ENCODE measurements at places on chromosomes 2 and 18.

DNA sequence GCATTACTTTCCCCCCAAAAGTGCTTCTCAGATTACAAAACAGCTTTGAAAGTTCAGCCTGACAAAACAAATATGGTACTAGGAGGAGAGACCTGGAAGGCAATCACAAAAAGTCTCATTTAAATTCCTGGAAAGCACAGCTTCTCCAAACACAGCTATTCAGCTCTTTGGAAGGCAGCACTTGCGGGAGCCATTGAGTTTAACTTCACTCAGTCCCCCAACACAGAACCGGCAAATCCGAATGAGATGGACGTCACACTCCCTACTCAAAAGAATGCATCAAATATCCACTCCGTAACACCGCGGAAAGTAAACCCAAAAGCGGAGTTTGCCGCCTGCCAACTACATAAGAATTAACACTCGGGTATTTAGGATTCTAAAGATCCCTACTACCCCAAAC, 638 bp downstream of the ST6GAL2 start:
- no peak for DNase-seq

DNA sequence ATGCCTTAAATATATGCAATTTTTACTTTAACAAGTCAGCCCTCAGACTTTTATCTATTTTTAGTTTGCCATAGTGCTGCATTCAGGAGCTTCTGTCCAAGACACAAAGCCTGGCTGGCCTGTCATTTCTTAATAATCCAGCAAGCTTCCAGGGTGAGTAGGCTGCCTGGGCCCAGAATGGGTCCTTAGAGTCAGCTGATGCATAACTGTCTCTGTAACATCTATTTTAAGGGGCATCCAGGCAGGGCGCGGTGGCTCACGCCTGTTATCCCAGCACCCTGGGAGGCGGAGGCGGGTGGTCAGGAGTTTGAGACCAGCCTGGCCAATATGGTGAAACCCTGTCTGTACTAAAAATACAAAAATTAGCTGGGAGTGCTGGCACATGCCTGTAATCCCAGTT, 11.8 kb upstream of the GNLY start:
- no peak for DNase-seq

DNA sequence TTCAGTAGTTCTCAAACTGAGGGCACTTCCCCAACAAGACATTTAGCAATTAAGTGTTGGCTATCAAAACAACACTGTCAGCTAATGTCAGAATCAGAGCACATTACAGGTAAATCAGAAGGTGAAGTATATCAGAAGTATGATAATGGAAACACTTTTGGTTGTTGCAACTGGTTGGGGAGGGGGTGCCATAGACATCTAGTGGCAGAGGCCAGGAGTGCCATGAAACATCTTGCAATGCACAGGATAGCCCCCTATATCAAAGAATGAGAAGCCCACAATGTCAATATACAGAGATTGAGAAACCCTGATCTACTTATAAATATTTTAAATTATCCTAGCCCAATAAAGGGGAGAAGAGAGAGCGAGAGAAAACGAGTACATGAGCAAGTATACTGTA, 4.9 kb upstream of the XPO1 start:
- DNase-seq, result no peak

GRCh38 chr2:165196411-165196810, 7.4 kb downstream of the SCN3A start:
- DNase-seq, result no peak

GRCh38 chr18:7066965-7067555, 50.5 kb downstream of the LAMA1 start:
- no peak for DNase-seq

GRCh38 chr2:74333175-74333574, 10.0 kb downstream of the SLC4A5 start:
- DNase-seq, result peak; percentile 66

GRCh38 chr2:26462511-26463243, 15.2 kb downstream of the OTOF start:
- peak; percentile 77 for DNase-seq

DNA sequence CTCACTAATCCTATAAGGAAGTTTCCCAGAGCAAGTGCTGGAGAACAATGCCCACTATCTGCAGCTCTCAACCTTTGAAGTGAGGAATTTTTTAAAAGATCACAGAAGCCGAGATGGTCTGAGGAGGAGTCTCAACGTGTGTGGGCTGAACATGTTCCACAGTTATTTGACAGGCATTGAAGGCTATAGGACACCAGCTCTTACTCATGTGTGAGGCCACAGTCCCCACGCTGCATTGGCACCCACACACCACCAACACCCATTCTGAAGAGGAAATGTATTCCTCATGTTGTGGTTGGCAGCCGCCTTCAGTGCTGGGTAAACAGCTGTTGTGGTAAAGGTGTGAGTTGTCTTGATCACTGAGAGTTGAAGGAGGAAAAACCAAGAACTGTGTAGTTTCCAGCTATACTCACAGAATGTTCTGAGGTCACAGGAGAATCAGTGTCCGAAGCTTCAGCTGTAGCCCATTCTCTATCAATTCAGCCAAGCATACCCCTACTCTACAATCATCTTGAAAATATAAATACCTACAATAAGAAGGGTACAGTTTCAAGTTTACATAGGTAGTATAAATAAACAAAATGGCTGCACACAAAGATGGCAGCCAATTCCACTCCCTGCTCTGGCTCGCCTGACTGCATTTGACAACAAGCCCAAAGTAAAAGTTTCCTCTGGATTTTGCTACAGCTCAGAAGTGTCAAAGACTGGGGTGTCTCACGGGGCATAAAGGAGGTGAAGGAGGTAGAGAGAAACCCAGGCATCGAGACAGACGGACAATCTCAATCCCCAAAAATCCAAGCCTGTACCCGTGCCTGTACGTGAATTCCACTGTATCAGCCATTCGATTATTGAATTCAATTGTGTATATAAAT, 12.1 kb downstream of the CD226 start:
- DNase-seq, result peak; percentile 24

- DNase-seq, result peak; percentile 36
Measured at GRCh38 chr18:40851014-40851429, 1104.0 kb upstream of the PIK3C3 start.

GRCh38 chr2:73985308-73986084, 786 bp downstream of the TET3 start:
- peak; percentile 38 for DNase-seq

DNA sequence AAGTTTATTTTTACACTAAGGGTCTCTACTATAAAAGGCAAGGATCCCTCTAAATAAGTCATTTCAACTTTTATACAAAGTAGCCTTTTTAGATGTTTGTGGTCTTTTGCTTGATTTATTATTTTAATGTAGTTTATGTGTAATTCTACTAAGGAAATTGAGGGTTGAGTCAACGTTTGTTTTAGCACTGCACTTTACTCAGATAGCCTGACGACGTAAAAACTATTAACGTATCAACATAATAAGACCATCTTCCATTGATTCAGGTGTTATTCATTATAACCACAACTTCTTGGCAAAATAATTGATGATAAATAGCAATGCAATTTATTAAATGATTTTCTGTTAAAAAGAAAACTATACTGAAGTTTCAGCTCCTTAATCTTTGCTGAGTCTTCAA, 1103.6 kb upstream of the ACVR2A start:
- DNase-seq, result no peak

DNA sequence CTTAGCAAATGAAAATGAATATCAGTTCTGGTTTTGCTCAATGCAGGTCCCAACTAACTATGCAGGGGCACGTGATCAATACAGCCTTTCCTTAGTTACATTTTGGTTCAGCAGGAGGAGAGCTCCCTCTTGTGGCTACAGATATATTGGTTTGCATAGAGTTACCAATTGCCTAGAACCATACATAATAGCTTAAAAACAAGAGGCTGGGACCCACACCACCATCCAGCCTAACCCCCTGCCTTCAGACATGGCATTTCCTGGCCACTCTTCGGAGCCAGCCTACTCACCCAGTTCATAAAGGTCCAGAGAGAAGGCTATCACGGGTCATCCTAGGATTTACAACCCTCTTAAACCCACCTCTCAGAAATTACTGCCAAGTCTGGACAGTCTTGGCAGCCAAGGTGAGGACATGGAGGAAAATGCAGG, 10.5 kb downstream of the CCDC93 start:
- peak; percentile 91 for DNase-seq

- no peak for DNase-seq
Measured at GRCh38 chr18:55365342-55365741, 222.7 kb downstream of the TCF4 start.

DNA sequence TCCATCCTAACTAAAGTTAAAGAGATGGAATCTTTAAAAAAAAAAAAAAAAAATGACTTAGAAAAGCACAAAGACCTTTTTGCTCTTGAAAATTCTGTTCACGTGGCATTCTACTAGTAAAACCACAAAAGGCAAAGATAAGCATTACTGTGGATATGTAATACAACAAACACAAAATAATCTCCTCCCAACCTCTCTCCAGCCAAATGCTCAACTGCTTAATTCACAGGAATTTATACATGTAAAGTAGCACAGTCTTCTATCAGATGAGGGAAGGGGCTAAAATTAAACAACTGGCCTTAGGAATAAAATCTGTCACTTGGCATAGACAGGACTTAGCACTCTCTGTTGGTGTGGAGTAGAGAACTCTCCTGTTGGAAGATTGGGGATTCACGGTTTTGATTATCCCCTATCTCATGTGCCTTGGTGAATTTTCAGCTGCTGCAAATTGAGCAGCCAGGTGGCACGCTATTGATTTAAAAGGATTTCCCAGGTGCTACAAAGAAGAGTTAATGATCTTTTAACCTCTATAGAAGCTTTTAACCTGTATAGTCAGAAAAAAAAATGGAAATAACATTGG, 57.4 kb downstream of the ATIC start:
- peak; percentile 81 for DNase-seq

GRCh38 chr2:120934574-120935338, 199.1 kb downstream of the GLI2 start:
- DNase-seq, result peak; percentile 93

DNA sequence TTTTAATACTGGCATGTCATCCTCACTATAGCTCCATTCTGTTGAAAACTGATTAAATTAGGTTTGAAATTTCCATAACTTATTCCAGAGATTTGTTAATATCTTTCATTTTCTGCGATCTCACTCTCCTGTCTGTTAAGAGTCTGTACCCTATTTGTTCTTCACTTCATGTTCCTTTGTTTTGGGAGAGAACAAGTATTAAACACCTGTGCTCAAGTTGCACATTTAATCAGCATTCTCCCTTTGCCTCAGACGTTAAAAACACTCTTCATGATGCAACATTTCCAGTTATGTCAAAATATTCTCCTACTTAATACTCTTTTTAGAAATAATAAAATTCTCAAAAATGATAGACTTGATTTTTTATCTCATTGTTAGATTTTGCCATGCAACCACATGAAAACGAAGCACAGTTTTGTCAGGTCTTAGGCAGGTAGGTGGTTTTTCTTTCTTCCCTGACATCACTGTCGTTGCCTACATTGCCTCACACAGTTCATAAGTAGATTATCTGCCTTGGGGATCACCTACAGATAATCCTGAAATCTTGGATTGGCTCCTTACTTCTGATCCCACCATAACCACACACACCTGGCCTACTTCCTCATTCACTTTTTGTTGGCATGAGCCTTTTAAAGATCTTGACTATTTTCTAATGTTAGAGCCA, 109.9 kb downstream of the GAREM1 start:
- no peak for DNase-seq

DNA sequence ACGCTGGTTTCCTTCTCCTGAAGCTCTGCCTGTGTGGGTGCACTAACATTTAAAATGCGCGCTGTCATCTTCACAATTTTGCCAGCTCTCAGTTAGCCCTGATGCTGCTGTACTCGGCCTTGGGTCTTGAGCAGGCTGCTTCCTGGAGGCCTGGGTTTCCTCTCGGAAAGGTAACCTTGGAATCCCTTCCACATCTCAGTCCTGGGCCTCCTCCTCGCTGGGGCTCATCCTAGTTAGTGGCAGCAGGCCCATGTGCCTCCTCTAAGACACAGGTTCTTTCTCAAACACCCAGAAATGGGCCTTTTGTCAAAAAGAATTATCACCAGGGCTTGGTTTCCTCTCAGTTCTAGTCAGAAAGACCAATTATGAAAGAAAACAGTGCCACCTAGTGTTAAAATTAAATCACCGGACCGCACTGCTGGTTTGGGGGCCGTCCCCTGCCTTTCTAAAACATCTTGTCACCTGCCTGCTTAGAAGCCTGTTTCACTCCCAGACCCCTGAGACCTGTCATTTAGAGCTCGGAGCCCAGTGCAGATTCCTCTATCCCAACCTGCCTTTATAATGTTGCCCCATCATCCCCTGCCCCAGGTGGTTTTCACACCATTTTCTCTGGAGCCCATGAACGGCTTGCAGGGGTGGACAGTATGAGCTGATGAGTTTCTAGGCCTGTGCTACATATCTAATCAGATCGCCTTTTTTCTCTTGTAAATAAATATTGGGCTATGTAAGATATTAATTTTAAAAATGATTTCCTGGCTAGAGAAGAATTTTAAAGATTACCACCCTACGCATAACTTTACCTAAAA, 42.4 kb downstream of the HK2 start:
- peak; percentile 82 for DNase-seq

GRCh38 chr2:28981016-28981441, at the start of gene TOGARAM2:
TOGARAM2 (plus strand) TSS chr2:28981298; CDS start chr2:28994835, 13,537 bp downstream.
- DNase-seq, result no peak

DNA sequence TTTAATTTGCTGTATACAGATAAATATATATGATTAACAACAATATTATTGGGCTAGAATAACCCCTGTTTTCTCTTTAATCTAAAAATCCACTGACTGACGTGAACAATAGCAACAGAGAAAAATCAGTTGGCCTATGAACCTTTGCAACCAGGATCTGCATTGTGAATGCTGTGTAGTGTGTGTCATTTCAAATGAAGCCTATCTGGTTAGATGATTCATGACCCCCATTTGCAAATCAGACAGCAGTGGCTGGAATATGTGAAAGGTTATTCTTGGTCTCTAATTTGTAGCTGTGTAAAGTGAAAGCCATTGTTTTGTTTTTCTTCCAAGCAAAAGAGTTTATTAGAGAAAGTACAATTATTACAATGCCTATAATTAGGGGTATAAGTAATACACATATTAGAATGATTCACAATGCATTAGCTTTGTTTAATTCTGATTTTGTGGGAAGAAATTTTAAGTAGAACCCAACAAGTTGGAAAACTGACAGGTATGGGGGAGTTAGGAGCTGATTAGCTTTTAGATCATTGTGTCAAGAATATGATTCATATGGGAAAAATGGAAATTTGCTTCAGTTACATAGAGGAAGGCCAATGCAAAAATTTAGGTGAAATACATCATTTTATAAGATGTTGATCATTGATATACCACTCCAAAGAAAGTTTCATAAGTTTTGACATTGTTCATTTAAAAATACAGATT, 1362.2 kb upstream of the TMEFF2 start:
- DNase-seq, result no peak

DNA sequence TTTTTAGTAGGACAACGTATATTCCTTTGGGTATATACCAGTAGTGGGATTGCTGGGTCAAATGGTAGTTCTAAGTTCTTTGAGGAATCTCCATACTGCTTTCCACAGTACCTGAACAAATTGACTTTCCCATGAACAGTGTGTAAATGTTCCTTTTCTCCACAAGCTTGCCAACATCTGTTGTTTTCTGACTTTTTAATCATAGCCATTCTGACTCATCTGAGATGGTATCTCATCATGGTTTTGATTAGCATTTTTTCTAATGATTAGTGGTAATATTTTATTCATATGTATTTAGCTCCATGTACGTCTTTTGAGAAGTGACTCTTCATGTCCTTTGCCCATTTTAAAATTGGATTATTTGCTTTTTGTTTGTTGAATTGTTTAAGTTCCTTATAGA, 58.4 kb upstream of the CERS6 start:
- no peak for DNase-seq
